ENCODE measurements at places on chromosomes 5 and 9.

DNA sequence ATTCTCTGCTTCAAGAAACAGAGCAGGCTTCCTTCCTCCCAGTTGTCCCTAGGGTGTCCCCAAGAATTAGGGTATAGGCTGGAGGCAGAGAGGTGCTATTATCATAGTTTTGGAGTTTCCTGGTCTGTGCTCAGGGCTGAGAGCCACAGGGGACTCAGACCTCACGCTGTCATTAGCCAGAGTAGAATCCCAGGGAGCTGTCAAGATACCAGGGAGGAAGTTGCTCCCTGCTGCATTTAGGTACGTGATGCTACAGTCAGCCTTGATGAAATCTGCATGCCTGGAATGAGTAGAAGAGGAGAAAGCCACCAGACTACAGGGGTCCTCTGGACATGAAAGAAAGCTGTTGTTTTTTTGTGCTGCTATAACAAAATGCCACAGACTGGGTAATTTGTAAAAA, 273.2 kb downstream of the SH3GL2 start:
- no peaks in the 10 kb centered on the region for H3K4me1 ChIP-seq
- no peaks in the 10 kb centered on the region for H3K36me3 ChIP-seq
- DNase-seq = no peak
- no peak overlapping the region for H3K4me3 ChIP-seq
- no peak overlapping the region for H3K27ac ChIP-seq

DNA sequence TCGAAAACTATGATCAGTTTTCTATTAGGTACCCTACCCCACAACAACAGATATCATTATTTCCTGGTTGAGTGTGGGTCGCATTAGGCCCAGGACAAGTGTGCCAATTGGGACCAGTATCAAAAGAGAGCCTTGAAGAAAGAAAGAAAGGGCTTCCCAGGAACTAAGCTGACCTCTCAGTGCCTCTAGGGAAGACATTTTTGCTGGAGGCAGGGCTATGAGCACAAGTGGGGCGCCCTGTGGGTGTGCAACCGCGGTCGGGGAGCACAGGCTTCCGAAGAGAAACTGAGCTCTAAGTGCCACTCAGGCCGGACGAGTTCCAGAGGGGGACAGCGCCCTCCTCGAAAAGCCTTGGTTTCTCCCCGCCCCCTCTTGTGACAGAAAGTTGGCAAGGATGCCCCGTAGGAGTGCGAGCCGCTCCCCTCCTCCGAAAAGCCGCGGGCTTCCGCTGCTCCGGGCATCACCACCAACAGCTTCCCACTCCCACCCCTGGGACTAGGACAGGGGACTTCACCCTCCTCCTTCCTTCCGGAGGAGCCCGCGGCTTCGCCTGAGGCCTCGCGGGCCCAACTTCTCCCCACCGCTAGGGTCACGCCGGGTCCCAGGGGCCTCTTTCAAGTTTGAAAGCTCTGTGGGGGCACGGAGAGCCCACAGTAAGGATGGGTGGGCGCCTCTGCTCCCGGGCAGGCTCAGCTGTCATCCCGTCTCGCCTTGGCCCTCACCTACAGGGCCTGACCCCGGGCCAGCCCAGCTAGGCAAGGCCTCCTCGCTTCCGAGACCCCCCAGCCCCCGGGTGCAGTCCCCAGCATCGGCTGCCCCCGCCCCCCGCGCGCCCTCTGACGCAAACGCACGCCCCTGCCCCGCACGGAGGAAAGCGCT, 2.0 kb downstream of the NR2F1-AS1 start:
- H3K27ac ChIP-seq = no peak overlapping the region
- DNase-seq = no peak
- peaks cover 16% of the 10 kb centered on the region for H3K4me1 ChIP-seq
- no peak overlapping the region for H3K4me3 ChIP-seq
- peaks cover 58% of the 10 kb centered on the region for H3K27me3 ChIP-seq
- H3K36me3 ChIP-seq = peaks cover 4% of the 10 kb centered on the region

- no peak for DNase-seq
- H3K27ac ChIP-seq = no peak overlapping the region
- H3K27me3 ChIP-seq = peaks cover 42% of the 10 kb centered on the region
- H3K4me1 ChIP-seq = no peaks in the 10 kb centered on the region
- H3K4me3 ChIP-seq = no peak overlapping the region
These were observed 272.7 kb upstream of the PANK3 start for GRCh38 chr5:168851902-168852321.

DNA sequence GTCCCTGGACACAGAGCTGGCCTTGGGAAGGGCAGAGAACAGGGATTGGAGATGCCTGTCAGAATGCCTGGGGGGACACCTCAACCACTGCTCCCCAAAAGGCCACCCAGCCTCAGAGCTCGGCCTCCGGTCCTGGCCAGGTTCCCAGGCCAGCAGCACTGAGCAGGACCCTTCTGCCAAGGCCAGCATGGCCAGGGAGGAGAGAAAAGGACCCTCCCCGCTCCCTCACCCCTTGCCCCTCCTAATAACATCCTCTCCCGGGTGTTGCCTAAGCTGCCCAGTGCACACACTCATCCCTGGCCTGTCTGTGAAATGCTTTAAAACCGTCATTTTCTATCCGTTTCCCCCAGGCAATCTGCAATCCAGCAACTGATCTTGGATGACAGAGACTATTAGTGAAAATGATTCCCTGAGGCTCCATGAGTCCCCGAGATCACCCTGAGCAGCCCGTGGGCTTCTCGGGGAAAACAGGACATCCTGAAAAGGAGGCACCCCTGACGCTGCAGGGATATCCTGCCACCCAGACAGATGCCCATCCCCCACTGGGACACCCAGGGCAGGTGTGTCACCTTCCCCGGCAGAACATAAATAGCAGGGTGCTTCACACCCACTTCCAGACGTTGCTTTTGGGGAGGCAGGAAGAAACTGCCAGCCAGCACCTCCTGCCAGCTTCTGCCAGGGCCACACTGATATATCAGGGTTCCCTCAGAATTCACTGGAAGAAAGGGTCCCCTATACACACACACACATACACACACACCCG, 75.3 kb downstream of the ADAMTS2 start:
- H3K27me3 ChIP-seq = peaks cover 23% of the 10 kb centered on the region
- no peak overlapping the region for H3K27ac ChIP-seq
- H3K4me3 ChIP-seq = no peak overlapping the region
- H3K4me1 ChIP-seq = no peaks in the 10 kb centered on the region
- no peaks in the 10 kb centered on the region for H3K36me3 ChIP-seq
- no peak for DNase-seq

- H3K27me3 ChIP-seq = no peaks in the 10 kb centered on the region
- H3K4me3 ChIP-seq = no peak overlapping the region
These were observed 12.4 kb downstream of the NUDT2 start for GRCh38 chr9:34341659-34342295.

Measured in T-helper 17 cell (primary cell).